Pancreas (tissue), 10 donors: ENCODE measurements at places on chromosomes 4 and X. TPM values are rescaled to one million over a fixed set of nuclear protein-coding genes. Genes with fewer than 3 reads are reported as not detected.

- no peaks in the 10 kb centered on the region for H3K27me3 ChIP-seq
- no peaks in the 10 kb centered on the region for H3K4me1 ChIP-seq
- H3K36me3 ChIP-seq = no peaks in the 10 kb centered on the region
- H3K4me3 ChIP-seq = no peak overlapping the region
These were observed 102.8 kb upstream of the MXRA5 start for GRCh38 chrX:3449287-3449686.

DNA sequence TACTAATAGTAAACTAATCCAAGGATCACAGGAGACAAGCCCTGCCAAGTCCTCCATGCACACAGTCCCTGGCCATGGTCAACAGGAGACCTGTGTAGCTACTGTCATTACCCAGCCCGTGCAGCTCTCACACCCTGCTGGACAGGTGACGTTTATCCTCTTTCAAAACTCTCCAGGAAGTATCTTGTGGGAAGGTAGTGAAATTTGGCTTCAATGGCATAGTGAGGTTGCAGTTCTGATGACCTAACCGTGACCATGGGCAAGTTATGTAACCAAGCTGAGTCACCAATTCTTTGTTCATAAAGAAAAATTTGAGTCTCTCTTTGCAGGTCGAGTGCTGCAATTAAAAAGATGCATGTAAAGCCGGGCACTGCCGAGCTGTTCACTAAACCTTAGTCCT is 11.3 kb upstream of the SLC2A9 start:
- no peaks in the 10 kb centered on the region for H3K27me3 ChIP-seq
- no peak overlapping the region for H3K4me3 ChIP-seq

DNA sequence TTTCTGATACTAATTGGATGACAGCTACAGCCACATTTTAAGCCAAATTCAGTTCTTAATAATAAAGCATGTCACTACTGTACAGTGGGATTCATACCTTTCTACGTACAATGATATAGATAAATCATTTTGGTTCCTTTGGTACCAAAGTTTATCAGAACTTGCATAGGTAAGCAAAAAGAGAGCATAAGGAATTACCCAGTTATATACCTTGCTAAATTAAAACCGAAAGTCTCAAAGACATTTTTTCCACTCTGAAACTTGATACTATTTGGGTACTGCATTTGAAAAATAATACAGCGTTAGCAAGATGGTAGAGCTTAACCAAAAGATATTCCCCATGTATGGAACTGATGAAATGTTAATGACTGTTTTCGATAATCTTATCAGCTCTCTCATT is 400.9 kb upstream of the ADGRL3 start:
- H3K4me3 ChIP-seq = no peak overlapping the region
- no peaks in the 10 kb centered on the region for H3K36me3 ChIP-seq
- DNase-seq = no peak

GRCh38 chrX:48569958-48570357 is 4.3 kb upstream of the RBM3 start:
- no peak overlapping the region for H3K4me3 ChIP-seq
- no peaks in the 10 kb centered on the region for H3K36me3 ChIP-seq
- no peak overlapping the region for H3K27ac ChIP-seq
- no peak for DNase-seq
- no peaks in the 10 kb centered on the region for H3K4me1 ChIP-seq
- no peaks in the 10 kb centered on the region for H3K27me3 ChIP-seq

The DUSP9 gene
- 0.09 TPM for total RNA-seq
